Lung (tissue), 17 donors: ENCODE measurements at places on chromosomes 5 and 9. TPM values are rescaled to one million over a fixed set of nuclear protein-coding genes. Genes with fewer than 3 reads are reported as not detected.
A peak's percentile ranks its signal among the peaks of the same experiment; 100 is the strongest.

Gene GABRA6
- total RNA-seq: not detected

Gene GLRA1
- total RNA-seq: not detected

Gene PCDHB16
- 3.6 TPM for total RNA-seq

Gene NPR3
- 13.7 TPM for total RNA-seq

DNA sequence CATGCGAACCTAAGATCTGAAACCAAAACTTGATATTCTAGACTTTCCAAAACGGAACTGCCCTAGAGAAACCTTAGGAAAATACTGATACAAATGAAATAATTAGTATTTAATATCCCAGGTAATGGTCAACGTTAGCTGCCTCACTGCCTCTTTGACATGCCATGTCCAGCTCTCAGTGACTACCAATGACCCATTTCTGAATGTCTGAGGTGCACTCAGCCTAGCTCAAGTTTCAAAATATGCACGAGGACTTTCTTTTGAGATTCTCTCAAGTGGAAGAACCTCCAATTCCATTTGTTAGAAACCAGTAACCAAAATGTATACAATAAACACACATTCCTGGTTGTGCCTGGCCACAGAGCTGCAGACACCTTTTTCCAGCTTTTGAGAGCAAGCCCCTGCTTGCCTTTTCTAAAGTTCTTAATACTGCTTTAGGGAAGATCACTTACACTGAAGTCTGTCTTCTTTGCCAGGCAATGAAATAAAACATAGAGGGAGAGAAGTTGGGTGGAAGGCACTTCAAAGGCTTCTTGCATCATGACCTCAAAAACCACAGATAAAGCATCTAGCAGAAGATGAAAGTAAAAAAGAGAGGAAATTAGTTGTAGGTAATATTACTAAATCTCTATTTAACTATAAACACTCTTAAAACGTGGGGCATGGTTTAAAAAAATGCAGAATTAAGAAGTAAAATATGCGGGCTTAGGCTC is 87.9 kb downstream of the MRPS27 start:
- DNase-seq: no peak

- DNase-seq: peak; percentile 41
Measured at GRCh38 chr5:71905834-71906711, 187.0 kb downstream of the CARTPT start.

DNA sequence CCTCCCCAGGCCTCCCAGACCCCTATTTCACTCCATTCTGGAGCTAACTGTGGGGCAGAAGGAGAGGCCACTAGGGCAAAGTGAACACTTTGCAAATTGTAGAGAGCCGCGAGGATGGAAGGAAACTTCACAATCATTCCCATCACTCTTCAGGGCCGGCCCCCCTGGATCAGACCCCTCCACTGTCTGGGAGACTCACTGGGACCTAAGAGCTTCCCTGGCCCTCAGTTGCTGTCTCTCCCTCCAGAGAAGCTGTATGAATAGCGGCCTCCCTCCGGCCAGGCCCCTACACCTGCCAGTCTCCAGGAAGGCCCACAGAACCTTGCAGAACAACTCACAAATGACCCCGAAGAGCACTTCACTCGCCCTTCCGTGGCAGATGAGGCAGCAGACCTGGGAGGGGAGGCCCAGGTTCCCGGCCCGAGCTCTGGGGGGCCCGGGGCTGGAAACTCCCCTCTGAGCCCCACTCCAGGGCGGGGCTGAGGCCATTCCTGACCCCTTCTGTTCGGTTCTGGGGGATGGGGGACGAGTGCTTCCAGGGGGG is 141.9 kb upstream of the IER5L start:
- DNase-seq: peak; percentile 52

GRCh38 chr5:154729613-154730012 is 25.6 kb upstream of the LARP1 start:
- no peak for DNase-seq

DNA sequence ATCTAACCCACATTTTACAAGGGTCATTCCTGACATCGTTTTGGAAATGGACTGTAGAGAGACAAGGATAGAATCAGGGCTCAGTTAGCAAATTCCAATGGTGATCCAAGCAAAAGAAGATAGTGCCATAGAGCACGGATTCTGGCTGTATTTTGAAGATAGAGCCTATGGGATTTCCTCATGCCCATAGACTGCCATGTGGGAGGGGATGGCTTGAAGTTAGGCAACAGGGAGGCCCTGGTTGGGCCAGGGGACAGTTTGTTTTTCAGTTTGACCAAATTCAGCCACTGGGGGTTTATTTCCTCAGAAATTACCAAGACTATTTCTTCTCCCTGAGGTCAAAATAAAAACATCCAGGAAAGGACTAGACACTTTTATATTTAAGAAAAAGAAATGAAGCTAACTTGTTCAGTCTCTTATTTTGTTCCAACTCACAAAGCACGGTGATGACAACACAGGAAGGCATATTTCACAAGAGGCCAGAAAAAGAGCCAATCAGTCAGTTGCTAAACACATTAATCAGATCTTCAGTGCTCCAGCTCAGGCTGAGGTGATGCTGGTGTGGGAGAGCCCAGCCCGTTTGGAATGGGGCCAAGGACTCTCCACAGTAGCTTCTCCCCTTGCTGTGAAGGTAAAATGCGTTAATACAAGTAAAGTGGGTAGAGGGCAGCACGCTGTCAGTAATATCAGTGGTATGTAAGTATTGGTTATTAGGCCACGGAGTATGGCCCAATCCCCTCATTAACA is 4.4 kb upstream of the DCTN4 start:
- peak; percentile 45 for DNase-seq
